Activated gamma-delta T cell treated with Interleukin-2 at 50 U/mL for 16 hours (primary cell): ENCODE measurements at places on chromosomes 3 and 15.

- DNase-seq, result no peak
These were observed 7.0 kb upstream of the TFG start for GRCh38 chr3:100702082-100702979.

DNA sequence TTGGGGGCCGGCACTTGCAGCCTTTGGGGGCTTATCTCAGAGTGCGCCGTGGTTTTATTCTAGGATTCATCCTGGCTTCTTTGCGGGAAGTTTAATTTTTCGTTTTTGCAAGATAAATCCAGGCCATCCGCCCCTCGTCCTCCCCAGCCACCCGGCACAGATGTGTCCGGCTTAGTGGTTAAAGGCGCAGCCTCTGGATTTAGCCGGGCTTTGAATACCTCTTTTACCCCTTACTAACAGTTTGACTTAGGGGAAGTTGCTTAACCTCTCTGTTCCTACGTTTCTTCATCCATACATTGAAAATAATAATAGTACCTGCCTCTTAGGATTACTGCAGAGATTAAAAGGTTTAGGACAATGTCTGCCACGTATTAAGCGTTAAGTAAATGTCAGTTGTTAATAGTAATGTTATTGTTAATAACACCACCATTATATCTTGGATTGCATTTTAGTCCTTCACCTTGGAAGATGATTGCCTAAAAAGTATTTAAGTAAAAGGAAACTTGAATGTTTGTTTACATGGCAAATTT lies 714 bp downstream of the ECT2 start:
- DNase-seq, result no peak

DNA sequence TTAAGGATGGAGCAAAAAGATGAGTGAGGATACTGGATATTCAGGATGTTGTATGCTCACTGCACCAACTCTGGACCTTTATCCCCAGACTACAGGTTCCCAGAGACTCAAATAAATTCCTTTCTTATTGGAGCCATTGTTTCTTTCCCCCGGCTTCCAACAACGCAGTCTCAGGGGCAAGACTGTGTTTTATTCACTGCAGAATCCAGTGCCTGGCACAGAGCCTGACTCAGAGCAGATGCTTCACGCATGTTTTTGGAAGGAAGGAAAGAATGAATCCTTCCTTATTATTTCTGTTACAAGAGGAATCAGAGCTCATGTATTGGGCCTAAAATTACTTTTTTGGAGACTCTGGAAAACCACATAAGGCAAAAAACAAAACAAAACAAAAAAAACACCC lies 96.0 kb upstream of the VGLL4 start:
- no peak for DNase-seq

- DNase-seq, result no peak
These were observed 21.9 kb upstream of the ZBTB38 start for GRCh38 chr3:141346418-141346817.

DNA sequence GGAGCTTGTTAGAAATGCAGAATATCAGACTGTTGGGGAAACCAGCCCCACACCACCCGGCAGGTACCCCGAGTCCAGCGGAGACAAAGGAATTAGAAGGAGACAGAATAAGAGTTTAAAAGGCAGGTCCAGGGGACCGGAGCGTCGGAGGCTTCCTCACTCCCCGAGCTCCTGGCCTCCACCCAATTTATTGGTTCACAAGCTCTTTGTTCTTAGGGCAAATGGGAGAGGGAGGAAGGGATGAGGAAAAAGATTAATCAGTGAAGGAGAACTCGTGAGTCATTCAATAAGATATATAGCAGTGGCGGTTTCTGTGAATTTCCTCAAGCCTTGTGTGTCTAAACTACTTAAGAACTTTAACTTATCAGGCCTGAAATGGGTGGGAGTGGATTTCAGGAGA lies 32.1 kb upstream of the WDR72 start:
- DNase-seq, result no peak

GRCh38 chr3:64081235-64081630 lies 57.9 kb upstream of the PSMD6 start:
- DNase-seq, result no peak

DNA sequence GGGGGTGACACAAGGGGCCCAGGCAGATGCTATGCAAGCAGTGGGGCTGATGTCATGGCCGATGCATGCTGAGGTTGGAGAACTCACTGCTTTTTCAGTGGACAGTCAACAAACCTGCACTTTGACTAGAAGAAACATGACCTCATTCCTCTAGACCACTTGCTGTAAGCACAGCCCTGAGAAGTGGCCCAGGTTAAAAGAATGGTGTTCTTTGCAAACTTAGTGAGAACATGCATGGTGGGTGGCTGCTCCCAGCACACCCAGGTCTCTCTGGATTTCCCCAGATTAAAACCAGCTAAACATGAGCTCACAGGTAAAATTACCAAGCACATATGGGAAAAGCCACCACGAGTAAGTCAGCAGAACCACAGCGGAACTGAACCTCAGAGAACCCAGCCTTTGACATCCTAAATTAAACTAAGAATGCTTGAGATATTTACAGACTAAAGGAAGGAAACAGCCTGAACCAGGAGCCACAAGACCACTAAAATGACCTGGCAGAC lies 15.5 kb downstream of the DLEC1 start:
- no peak for DNase-seq

- DNase-seq, result no peak
These were observed 7.1 kb upstream of the AP3S2 start for GRCh38 chr15:89900849-89901248.

DNA sequence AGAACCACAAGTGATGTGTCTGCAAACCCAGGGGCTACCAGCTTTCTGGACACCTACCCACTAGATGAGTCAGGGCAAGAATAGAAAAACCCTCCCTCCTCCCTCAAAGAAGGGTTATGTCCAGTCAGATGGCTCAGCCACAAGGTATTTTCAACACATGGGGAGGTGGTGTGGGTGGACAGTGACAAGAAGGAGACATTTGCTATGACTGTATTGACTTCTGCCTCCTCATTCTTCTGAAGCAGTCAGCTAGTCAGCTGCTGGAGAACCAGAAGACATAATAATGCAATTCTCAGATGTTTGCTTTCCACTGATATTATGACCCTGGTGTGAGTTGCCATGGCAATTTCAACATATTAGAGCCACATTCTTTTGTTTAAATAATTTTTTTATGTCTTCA lies 66.7 kb upstream of the GOLGA8B start:
- no peak for DNase-seq

DNA sequence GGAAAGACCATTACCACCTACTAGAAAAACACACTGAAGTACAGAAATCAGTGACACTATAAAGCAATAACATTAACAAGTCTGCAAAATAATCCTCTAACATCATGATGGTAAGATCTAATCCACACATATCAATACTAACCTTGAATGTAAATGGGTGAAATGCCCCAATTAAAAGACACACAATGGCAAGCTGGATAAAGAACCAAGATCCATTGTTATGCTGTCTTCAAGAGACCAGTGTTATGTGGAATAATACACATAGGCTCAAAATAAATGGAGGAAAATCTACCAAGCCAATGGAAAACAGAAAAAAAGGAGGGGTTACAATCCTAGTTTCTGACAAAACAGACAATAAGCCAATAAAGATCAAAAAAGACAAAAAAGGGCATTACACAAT lies 13.5 kb downstream of the OR5K3 start:
- DNase-seq, result no peak

- no peak for DNase-seq
These were observed 81.5 kb downstream of the DIPK2A start for GRCh38 chr3:144053121-144053520.

DNA sequence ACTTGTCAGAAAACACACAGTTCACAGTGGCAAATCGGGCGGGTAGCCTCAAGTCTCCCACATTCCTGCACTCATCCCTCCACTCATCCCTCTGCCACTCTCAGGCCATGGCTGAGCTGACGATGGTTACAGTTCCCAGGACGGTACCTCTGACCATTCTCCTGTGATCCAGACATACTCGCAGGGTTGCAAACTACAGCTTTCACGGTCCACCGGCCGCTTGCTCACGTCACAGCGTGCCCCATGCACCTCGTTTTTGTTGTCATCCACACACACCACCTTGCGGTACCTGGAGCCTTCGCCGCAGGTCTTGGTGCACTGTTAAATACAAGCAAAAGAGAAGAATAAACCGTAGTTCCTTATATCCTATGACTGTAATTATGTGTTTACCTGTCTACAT lies 137.1 kb downstream of the ADAMTS9 start:
- no peak for DNase-seq

DNA sequence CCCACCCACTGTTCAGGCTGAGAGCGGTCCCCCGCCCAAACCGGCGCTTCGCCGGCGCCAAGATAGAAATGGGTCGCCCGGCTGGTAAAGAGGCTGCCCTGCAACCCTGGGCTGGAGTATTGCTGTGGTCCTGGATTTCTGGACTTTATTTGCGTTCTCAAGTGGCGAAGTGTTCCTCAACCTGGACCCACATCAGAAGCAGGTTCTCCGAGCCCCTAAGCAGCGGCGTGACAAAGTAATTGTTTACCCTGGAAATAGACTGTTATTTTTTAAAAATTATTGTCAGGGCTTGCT lies 481 bp upstream of the DYNC1LI1 start:
- DNase-seq, result no peak

GRCh38 chr3:126342991-126343648 lies 14.1 kb downstream of the KLF15 start:
- no peak for DNase-seq

DNA sequence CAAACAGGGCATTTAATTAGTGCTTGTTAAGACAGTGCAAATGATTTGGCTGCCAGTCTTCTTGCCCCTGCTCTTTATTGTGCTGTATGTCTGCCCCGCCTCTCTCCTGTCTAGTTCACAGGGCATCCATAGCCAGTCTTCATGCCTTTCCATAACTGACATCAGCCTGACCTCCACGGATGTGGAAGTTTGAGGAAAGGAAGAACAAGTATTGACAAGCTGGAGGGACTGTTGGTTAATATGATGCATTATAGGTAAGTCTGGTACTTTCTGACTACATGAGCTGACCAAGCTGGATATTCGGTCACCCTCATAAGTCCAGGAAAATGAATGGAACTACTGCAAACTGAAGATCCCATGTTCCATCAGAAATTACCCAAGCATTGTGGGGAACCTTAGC lies 325.9 kb downstream of the TIGIT start:
- DNase-seq, result no peak

DNA sequence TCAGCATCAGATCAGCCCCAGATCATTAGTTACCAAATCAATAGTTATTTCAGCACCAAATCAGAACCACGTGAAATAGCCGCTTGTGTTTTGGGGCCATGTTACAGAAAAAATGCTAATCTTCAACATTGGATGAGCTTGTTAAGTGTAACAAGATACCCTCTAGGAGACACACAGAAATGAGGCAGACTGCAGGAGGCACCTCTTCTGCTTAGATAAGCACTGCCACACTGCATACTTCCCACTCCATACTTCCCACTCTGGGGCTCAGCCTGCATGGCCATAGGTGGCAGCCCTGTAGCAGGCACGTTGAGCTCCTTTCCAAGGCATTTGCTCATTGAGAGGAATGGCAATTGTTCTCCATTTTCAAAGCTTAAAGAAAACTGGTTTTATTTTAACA lies 73.3 kb downstream of the CHCHD6 start:
- no peak for DNase-seq

DNA sequence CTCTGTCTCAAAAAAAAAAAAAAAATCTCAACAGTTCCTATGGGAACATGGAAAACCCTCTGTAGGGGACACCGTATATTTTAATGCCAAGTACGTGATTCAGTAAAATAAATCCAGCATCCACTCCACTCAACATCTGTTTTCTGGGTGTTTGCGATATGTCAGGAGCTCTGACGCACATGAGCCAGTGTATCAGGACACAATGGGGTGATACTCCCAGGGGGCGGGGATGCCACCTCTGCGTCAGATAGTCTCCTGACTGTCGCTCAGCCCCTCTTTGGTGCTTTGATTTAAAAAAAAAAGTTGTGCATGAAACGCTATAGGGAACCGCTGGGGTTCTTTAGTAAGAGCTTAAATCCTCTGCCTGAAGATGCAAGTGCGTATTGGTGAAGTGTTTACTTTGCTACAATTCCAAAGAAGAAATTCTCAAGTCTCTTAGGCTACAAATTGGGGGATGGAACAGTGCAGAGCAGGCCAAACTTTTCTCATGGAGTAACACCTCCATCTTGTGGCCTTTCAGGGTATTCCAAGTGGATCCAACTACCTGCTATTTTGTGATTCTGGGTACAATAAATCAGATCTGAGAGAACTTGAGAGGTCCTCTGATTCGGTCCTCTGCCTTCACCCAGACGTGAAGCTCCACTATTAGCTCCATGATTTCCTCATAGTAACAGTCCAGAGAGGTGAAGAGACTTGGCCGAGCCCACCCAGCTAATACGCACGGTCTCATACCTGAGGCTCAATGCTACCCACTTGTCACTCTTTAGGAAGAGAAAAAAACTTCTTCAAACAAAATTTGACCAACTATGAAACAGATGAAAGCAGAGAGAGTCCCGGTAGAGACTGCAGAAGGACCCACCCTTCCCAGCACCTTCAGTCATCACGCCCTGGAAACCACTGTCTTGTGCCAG lies 9.3 kb upstream of the NR2E3 start:
- DNase-seq, result no peak

- DNase-seq, result no peak
These were observed 41.3 kb downstream of the CA12 start for GRCh38 chr15:63340353-63340752.

DNA sequence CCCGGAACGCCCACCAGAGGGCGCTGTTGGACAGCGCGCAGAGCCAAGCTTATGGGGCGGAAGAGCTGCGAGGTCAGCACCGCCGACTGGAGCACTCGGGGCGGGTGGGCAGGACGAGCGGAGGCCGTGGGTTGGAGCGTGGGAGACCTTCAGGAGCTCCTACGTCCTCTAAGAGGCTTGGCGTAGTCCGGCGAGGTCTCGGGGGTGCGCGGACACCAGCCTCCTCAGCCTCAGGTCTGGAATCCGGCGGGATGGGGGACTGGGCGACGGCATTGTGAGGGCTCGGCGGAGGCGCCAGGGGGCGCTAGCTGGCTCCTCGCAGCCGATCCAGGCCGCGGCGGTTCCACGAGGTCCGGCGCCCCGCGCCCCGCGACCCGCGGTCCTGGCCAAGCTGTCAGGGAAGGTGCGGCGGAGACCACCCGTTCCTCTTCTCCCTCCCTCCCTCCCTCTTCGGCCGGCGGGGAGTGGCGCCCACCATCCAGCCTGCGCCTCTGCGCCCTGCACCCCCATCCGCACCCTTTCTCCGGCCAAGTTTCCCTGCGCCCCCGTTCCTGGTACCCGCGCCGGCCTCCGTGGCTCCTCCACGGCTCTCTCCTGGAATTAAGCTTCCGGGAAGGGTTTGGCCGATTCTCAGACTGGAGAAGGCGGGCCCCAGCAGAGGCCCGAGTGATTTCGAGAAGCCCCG lies 24.3 kb upstream of the POLG start:
- peak; percentile 78 for DNase-seq

GRCh38 chr3:115666920-115667737 lies 43.8 kb downstream of the GAP43 start:
- DNase-seq, result no peak

DNA sequence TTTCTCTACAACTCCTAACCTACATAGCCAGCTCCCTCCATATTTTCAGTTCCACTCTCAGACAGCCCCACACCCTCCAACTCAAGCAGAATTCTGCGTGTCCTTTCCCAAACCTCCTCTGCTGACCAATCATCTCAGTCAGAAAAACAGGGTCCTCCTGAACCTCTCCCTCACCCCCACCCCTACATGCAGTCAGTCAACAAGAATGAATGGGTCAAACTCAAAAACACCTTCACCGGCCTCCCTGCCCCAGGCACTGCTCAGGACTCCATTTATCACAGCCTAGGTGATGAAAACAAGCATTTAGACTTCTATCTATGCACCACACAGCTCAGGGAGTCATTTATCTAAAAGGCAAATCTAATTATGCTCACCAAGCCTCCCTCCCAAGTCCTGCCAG lies 32.4 kb downstream of the MYL3 start:
- no peak for DNase-seq

GRCh38 chr3:124033360-124034015 lies 41.6 kb upstream of the ROPN1 start:
- DNase-seq, result no peak

GRCh38 chr3:137172728-137173127 lies 214.9 kb downstream of the IL20RB start:
- no peak for DNase-seq
